Ureter (tissue), 1 donor: ENCODE measurements at places on chromosomes 13 and 19. TPM values are rescaled to one million over a fixed set of nuclear protein-coding genes. Genes with fewer than 3 reads are reported as not detected.

The SPART gene
- total RNA-seq, result 89.2 TPM

The SLC10A2 gene
- not detected for total RNA-seq

- peak; percentile 67 for DNase-seq
These were observed 87.6 kb upstream of the SLC15A1 start for GRCh38 chr13:98839856-98840769.

DNA sequence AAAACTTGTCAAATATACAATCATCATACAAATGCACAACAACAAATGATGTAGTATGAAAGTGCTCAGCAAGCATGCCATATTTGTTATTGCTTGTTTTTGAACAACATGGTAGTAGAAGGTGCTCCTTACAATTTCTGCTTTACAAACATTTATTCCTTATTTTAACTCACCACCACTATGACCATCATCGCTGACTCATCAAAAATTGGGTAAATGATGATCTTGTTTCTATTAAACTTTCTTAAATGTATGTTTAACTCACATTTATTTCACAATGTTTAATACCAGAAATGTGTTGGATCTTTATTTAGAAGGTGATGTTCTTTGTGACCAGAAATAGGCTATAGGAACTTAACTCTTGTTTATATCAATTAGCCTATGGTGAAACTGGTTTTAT is 45.5 kb downstream of the KCNRG start:
- DNase-seq, result no peak

DNA sequence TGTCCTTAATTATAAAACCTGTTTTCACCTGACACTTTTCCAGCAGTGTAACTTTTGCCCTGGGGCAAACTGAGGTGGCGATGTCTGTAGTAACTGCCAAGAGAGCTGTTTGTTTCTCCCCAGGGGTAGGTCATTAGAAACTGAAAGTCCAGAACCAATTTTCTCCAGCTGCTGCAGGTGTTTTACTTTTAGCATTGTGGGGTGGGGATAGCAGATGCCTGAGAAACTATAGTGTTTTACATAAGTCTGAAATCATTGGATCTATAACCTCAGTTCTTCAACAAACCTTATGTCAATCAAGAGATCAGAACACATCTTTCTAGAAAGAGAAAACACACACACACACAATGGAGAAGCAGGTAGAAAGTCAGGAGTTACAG is 92.7 kb downstream of the LHFPL6 start:
- DNase-seq, result no peak

GRCh38 chr19:11949201-11949600 is 15.6 kb upstream of the ZNF763 start:
- DNase-seq, result no peak
